BJ (cell line): ENCODE measurements at places on chromosomes 3 and 15.

DNA sequence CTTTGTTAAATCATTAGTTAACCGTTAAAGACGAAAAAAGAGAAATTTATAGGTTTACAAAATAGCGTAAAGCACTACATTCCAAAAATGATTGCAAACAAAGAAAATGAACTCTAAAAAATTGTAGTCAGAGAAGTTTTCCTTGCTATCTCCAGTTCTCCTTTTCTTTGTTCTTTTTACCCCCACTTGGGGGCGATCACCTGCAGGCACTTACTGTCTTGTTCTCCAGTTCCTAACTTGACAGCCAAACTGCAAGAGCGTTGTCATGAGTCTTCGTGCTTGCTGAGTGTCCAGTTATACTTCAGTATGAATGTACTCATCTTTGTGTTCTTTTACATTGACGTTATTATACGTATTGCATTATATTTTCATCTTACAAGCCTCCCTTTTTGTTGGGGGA, 54.5 kb downstream of the CHD2 start:
- DNase-seq = no peak

DNA sequence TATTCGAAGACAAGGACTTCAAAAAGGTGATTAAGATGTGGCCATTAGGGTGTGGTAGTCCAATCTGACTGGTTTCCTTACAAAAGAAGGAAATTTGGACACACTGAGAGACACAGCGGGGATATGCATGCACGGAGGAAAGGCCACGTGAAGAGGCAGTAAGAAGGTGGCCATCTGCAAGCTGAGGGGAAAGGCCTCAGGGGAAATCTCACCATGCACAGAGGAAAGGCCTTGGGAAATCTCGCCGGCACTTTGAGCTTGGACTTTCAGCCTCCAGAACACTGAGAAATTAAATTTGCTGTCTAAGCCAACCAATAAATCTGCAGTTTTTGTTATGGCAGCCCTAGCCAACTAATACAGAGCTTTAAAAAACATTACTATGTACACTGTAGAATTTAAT, 78.8 kb downstream of the DLG1 start:
- no peak for DNase-seq

- DNase-seq = no peak
These were observed 40.6 kb downstream of the MYO5C start for GRCh38 chr15:52255008-52255407.

- DNase-seq = peak; percentile 59
These were observed at the start of gene IDH3A for GRCh38 chr15:78149068-78149804. IDH3A (plus strand) TSS chr15:78149362; CDS start chr15:78149404, 42 bp downstream.
